ENCODE measurements at places on chromosomes 2 and 18.
A peak's percentile ranks its signal among the peaks of the same experiment; 100 is the strongest.

DNA sequence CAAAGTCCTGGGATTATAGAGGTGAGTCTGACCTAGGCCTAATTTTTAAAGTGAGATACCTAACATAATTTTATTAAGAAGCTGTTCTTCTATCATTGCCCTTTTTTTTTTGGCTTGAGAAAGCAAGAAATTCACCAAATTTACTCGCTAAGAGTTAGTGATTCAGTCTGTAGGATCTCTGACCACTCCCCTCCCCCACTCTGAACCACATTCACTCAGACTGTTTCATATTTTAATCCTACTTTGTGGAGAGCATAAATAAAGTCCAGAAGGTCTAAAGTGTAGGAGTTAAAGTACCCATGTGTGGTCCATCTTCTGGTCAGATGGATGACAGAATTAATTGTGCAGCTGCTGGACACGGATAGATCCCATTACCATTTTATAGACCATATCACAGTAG lies 115.8 kb upstream of the MGAT5 start:
- DNase-seq: no peak

GRCh38 chr18:46152436-46152807 lies 48.2 kb downstream of the HAUS1 start:
- no peak for DNase-seq

DNA sequence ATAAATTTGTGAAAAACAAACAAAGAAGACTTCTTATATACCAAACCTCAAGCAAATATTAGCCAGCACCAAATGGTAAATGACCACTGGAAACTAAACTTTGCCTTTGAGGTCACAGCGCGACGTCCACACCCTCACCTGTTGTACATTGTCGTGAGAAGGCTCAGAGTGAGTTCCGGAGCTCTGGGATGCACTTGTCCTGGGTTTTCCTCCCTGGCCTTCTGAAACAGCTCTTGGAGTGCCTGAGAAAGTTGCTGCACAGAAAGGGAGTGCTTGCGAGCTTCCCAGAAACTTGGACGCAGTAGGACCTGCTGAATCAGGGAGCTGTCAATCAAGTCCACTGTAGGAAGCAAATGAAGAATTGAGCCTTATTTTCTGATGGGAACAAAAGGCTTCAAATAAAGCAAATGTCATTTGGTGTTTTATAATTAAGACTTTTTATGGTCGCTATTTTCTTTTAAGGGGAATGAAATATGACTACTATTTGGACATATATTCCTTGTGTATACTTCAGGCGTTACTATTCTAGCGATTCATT lies 11.0 kb downstream of the DYTN start:
- no peak for DNase-seq

GRCh38 chr18:23341383-23341782 lies 111.7 kb upstream of the RIOK3 start:
- DNase-seq: no peak

DNA sequence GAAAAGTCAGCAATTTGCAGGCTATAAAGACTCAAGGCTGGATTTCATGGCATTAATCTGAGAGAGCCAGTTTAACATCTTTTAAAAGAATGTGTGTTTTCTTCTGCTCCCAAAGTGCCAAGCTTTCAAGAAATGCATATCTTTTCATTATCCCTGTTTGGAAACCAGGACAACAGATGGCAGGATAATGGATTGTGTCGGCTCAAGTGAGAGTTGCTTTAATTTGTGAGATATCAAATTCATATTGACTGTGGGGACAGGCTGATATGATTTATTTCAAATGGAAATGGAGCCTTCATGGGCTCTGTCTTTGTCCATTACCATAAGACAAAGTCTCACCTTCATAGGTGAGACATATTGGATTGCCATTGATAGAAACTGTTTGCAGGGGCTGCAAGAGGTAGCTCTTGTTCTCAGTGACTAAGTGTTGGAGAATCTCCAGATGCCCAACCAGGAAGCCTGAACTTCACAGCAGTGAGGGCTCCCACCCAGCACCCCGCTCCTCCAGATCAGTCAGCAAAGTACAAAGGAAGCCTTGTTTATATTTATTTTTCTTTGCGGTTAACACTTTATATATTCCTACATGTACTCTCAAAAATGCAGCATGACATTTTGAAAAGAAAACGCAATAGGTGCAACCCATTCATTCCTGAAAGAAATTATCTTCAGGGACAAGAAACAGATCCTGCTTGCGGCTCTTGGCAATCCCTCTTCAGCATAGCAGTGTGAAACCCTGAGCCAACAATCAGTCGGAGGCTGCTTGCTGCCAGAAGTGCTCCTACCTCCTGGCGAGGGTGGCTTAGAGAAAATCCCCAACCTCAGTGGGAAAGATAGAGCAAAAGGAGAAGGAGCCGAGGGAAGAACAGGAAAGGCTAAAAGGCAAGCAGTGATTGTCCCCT lies 65.8 kb upstream of the ATL2 start:
- no peak for DNase-seq

DNA sequence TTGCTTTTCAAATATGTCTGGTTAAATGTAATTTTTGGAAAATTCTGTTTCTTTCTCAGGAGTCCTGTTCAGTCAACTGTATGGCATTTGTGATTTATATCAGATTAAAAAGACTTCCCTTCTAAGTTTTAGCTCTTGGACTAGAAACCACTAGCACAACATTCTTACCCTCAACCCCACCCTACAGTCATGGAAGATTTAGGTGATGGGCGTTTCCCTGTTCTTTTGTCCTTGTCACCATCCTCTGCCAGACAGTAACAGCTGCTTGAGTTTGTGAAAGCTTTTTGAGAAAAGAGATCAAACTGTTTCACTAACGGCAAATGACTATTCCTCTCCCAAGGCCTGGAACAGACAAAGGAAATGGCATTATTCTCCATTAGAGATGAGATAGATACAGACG lies 31.8 kb downstream of the SERPINB5 start:
- DNase-seq: no peak

DNA sequence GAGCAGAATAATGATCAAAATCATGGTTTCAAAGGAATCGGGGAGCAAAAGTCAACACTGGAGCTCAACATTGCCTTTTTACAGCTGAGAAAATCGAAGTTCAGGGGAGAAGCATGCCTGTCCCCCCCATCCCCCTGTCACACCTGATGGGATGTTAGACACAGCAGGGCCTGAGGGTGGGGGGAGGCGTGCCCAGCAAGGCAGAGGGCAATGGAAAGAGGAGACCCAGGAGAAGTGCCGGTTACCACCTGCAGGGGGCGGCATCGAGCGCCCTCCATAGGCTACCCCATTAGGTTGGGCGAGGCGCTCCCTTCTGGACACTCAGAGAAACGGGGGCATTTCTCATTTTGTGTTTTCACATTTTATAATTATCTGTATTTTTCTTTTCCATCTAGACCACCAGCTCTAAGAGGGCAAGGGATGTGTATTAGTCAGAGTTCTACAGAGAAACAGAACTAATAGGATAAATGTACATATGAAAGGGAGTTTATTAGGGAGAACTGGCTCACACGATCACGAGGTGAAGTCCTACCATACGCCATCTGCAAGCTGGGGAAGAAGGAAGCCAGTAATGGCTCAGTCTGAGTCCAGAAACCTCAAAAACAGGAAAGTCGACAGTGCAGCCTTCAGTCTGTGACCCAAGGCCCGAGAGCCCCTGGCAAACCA lies 271.3 kb downstream of the LRATD1 start:
- DNase-seq: peak; percentile 12

DNA sequence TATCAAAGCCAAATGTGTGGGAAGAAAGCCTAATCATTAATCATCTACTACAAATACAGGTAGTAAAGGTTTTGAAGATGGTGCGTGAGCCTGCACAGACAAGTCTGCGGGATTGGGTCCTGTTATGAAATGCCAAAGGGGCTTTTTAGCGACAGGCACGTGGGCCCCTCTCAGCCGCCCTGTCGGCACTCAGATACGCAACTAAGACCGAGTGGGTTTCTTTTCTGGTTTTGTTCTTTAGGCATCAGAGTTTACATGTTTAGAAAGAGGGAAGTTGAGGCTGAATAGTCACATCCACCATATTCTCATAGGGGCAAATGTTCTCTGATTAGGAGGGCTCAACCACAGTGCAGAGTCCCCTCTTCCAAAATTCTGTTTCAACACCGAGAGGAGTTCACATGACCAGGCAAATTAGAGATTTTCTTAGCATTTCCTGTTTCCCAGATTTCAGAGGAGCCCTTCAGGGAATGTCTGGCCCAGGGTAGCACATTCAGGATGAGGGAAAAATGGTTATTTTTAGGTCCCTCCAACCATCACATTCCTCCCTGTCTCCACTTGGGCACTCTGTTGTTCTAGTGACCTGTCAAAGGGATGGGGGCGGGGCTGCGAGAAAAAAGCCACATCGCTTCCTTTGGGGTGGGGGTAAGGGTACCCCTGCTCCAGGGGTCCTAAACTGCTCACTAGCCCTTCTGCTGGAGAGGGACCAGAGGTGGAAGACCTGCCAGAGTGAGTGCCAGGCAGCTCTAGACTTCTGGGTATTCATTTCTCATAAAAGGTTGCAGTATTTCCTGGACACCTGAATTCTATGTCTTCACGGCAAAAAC lies 159.2 kb downstream of the BCL2 start:
- DNase-seq: no peak

- DNase-seq: no peak
Observed at GRCh38 chr18:76565238-76566173, 70.5 kb upstream of the ZNF516 start.

DNA sequence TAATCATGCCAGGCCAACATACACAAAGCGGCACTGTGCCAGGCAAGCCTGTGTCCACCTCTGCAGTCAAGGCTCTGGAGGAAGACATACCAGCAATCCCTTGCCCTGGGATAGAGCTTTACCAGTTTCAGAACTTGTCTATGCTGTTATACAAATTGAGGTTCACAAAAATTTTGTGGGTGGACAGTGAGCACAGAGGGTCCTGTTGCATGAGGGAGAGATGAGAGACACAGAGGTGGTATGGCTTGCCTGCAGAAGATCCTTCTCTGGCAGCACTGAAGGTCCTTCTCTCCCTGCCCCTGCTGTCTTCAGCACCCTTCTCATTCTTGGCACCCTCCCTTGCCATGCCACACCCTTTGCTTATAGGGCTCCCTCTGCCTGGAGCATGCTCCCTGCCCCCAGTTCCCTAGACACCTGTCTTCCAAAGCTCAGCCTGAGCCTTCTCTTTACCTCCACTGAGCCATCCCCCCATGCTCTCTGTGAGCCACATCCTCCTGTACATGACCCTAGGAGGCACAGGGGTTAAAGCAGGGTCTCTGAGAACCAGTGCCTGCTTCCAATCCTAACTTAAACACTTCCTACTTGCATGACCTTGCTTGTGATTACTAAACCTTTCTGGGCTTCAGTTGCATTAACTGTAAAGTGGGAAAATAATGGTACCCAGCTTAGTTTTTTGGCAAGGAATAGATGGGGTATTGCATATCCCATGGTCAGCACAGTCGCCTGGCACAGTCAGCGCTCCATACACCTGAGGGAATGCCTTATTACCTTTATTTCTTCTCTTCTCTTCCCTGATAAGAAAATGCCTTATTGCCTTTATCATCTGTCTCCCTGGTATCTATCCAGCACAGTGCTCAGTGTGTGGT lies 857 bp downstream of the FABP1 start:
- no peak for DNase-seq

DNA sequence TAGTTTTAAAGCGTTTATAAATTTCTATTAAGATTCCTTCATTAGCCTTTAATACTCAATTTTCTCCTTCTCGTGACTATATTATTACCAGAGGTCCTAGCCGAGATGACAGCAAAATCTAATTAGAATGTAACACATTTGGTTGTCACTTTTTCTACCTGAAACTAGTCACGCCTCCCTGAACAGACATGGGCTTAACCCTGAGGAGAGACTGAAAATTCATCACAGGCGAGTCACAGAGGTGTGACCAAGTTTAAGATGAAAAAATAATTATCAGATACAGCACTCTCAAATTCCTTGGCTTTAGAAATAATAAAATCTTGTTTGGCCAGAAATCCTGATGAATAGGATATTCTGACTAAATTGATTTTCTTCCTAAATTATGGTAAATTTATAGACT lies 834.4 kb upstream of the SLC39A10 start:
- DNase-seq: no peak
